ENCODE measurements at places on chromosomes 16 and 17. TPM values are rescaled to one million over a fixed set of nuclear protein-coding genes. Genes with fewer than 3 reads are reported as not detected.

CA5A gene
- not detected for total RNA-seq

CFDP1 gene
- 159 TPM for total RNA-seq

XYLT1 gene
- total RNA-seq = 8.2 TPM

AP1G1 gene
- 59.3 TPM for total RNA-seq

KREMEN2 gene
- total RNA-seq = 5.6 TPM

C17orf67 gene
- 0.59 TPM for total RNA-seq

YBX2 gene
- 9.1 TPM for total RNA-seq

- peak; percentile 56 for DNase-seq
Observed at GRCh38 chr17:83080858-83081683, 1.7 kb downstream of the METRNL start.

DNA sequence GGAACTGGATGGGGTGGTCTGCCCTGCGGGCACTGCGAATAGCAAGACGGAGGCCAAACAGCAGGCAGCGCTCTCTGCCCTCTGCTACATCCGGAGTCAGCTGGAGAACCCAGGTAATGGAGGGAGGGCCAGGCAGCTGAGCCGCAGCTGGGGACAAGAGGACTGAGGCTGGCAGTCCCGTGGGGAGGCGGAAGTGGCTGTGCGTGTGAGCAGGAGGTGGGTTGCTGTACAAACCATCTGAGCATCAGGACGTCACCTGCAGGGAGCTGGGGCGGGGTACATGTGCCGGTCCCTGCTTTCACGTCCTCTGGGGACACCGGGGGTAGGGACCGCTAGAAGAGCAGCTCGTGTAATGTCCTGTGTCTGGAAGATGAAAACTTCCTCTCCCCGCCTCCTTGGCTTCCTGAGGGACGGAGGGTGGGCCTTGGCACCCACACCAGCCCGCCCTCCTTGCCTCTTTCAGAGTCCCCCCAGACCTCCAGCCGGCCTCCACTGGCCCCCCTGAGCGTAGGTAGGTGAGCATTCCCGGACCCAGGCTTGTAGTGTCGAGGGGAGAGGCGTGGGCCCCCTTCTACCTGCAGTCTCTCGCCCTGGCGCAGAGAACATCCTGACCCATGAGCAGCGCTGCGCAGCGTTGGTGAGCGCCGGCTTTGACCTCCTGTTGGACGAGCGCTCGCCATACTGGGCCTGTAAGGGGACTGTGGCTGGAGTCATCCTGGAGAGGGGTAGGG, 3.7 kb downstream of the ADAD2 start:
- DNase-seq = no peak

DNA sequence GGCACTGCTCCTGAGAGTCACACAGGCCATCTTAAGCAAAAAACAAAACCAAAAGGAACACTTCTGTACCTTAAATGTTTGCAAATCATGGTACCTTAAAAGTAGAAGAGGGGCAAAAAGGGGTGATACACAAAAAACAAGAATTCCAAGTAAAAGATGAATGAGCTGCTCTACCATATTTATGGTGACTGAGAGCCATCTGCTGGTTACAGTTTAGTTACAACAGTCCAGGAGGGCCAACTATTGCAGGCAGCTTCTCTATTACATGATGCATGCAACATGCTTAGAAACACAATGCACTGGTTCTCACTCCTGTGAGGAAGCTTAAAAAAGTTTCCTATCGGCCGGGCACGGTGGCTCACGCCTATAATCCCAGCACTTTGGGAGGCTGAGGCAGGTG, 53.5 kb downstream of the STX8 start:
- peak; percentile 75 for DNase-seq

DNA sequence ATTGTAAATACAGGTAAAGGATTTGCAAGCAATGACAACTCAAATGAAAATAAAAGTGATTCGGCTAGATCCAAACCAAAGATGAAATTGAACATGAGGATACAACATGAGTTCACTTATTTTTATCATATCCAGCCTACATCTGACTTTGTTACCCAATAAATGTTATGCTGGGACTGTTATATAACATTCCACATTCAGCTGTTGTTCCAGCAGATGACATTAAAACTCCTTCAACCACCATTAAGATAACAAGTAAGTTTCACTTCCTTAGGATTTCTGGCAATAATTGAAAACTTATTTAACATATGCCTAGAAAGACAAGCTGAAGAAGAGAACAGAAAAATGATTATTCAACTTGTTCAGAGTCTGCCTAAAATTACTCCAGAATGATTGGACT, 729.4 kb downstream of the CDH11 start:
- no peak for DNase-seq

- DNase-seq = no peak
Observed at GRCh38 chr17:44931376-44931775, 16.1 kb upstream of the GFAP start.

DNA sequence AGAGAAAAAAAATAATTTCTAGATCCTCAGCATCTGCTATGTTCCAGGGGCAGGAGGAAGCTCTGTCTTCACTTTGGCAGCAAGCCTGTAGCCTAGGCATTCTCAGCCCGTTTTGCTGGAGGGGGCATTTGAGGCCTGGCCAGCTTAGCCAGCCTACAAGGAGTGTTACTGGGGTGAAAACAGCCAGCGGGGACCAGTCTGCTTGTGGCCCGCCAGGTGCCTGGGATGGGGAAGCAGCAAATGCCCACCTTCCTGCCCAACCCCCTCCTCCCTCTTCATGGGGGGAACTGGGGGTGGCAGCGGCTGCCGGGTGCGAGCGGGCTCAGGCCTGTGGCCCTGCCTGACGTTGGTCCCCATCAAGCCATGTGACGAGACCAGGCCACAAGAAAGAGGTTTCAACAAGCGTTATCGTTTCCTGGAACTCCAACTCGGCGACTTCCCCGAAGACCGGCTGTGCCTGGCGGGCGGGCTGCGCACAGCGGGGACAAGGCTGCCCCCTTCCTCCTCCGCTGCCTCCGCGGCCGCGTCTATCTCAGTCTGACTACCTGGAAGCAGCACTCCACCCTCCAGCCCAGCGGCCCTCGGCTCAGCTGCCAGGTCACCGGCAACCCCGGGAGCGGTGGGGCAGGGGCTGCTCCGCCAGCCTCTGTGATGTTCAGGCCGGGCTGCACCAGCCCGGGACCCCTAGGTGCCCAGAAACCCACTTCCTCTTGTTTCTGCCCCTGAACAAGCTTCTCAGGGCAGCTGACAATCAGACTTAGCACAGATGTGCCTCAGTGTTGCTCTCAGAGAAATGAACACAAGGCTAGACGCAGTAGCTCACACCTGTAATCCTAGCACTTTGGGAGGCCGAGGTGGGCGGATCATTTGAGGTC, 22.9 kb downstream of the SOCS1 start:
- no peak for DNase-seq

DNA sequence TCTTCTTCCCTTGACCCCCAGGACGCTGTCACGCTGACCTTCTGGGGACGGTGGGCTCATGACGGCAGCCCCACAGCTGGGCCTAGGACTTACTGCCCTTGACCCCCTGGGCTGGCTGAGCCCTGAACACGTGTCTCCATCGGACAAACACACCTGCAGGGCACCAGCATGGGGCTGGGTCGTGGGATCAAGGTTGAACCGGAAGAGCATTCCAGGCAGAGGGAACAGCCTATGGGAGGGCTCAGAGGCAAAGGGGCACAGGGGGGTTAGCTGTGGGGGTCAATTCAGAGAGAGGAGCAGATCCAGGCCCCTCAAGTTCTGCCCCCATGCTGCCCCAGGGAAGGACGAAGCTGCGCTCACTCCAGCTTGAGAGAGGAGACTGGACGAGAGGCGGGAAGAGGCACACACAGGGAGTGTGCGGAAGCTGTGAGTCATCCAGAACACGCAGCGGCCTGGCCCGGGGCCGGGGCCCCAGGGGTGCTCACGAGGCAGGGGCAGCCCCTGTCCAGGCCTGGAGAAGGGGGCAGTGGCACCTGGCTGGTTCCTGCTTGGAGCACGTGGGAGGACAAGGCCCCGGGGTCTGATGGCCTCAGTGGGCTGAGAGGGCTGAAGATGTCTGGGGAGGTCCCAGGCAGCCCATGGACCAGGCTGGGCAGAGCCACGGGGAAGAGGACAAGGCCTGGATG, 9.9 kb downstream of the SSTR5 start:
- DNase-seq = no peak

DNA sequence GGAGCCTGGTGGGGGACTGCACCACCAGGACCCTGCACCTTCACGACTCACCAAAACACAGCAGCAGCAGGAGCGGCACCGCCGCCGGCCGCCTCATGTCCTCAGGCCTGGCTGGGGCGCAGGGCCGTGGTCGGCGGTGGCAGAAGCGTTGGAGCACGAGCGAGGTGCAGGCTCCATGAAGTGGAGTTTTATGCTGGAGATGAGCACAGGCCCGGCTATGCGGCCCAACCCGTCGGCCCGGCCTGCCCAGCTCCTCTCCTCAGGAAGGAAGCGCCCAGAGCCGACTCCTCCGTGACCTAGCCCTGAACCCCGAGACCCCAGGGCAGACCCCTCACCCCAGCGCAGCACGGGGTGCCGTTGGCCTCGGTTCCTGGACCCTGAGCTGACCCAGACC, at the start of gene PRSS27:
PRSS27 (minus strand) TSS at position 161 of the 394 bp plus-strand sequence; CDS start at position 97, 64 bp downstream.
- DNase-seq = peak; percentile 12

GRCh38 chr17:32993977-32994376, 2.3 kb downstream of the SPACA3 start:
- no peak for DNase-seq

GRCh38 chr17:77748436-77748835, 210.1 kb upstream of the TNRC6C start:
- DNase-seq = no peak

- DNase-seq = no peak
Observed at GRCh38 chr17:74202938-74203337, 540 bp upstream of the RPL38 start.

DNA sequence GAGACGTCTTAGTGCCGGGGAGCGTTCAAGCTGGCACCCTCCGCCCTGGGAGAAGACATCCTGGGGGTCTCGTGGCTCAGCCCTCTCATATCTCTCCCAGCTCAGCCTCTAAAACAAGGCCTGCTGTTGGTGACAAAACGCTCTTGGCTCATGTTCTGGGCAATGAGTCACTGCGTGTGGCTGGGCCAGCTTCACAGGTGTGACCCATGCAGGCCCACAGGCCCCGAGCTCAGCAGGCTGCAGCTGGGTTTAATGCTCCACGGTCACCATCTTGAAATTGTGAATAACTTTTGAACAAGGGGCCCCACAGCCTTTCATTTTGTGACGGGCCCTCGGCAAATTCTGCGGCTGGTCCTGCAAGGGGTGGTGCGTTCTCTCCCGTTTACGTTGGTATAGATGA, 22.4 kb downstream of the GAA start:
- DNase-seq = no peak

GRCh38 chr17:42346481-42346880, 41.8 kb downstream of the STAT3 start:
- no peak for DNase-seq

Data from neural progenitor cell (in vitro differentiated cells).